Stimulated activated CD4-positive, alpha-beta T cell treated with anti-CD3 and anti-CD28 coated beads, TNF-alpha, amount 100 ng/mL, for 1 hour (primary cell): ENCODE measurements at places on chromosomes 6 and 20.

GRCh38 chr6:38813041-38813823 lies 98.1 kb downstream of the DNAH8 start:
- DNase-seq, result no peak

DNA sequence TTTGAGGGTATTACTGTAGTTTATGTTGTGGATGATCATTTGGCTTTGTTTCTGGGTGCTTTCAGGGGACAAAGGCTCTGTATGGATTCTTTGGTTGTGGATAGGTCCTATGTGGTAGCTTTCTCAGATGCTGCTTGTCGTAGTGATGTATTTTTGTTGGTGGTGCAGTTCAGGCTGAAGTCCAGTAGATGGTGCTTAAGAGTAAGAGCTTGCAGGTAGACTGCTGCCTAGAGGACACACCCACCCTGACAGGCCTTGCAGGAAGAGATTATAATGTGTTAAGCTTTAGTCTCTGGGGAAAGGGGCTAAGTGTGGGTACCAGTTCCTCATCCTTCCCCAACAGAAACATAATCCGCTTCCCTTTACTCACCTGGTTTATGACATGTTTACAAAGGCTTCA lies 62.6 kb upstream of the ADGRB3 start:
- DNase-seq, result no peak

- no peak for DNase-seq
These were observed 49.4 kb downstream of the MCUR1 start for GRCh38 chr6:13764996-13765395.

- no peak for DNase-seq
These were observed 107.6 kb downstream of the PSMB1 start for GRCh38 chr6:170445487-170445886.

- no peak for DNase-seq
These were observed 164.7 kb upstream of the PDE7B start for GRCh38 chr6:135686784-135687301.

DNA sequence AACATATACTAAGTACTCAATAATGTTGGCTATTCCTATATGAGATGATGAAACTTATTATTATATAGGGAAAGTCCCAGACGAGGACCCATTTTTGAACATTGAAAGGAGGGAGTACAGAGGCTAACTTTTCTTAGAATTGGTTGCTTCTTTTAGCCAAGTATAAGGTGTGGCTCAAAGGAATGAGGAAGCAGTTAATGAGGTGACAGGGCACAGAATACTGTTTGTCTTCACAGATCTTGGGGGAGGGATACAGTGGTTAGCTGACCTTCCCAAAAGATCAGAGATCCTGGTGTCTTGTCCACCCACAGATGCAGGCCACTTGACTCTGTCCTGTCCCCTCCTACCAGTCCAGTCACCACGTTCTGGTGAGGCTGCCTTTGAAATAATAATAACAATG lies 67.8 kb upstream of the EPB41L1 start:
- DNase-seq, result no peak

GRCh38 chr6:88914895-88915598 lies 48.4 kb downstream of the RNGTT start:
- DNase-seq, result no peak

GRCh38 chr6:25655723-25656122 lies 3.7 kb downstream of the SCGN start:
- DNase-seq, result no peak

- DNase-seq, result no peak
These were observed 31.0 kb upstream of the TCFL5 start for GRCh38 chr20:62892348-62893304.

- no peak for DNase-seq
These were observed 79.7 kb upstream of the FYN start for GRCh38 chr6:111952821-111953540.

- no peak for DNase-seq
These were observed 109.8 kb downstream of the UNC5CL start for GRCh38 chr6:40929176-40929575.

GRCh38 chr6:46104209-46104608 lies 25.6 kb upstream of the ENPP4 start:
- DNase-seq, result no peak

DNA sequence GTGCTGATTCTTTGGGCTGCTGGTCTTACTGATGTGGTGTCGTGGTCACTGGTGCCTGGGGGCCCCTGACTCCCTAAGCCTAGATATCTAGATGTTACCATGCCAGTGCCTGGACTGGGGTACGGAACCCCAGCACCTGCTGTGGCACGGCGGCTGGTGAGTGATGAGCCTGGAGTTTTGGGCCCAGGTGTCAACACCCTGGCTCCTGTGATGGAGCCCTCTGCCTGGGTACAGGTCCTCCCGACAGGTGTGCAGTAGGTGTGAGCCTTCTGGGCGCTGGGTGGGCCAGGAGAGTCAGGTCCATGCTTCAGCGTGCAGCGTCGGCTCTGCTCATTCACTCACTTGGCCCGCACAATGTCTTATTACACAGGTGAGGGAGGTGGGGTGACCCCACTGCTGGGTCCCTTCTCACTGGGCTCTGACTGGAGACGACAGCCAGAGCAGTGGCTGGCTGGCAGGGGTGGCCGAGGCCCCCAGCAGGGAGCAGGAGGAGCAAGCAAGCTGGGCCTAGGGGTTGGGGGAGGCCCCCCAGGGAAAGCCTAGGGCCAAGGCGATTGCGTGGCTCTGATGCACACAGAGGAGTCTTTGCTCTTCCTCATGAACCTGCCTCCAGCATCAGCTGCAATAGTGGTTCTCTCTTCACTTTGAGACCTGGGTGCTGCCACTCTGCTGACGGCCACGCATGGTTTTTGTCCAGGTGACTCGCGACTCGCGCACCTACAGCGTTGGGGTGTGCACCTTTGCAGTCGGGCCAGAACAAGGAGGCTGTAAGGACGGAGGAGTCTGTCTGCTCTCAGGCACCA lies 42.5 kb upstream of the SLC22A1 start:
- no peak for DNase-seq
